Epithelial cell of proximal tubule (primary cell): ENCODE measurements at places on chromosomes 5 and 9.

- peak; percentile 37 for DNase-seq
Measured at GRCh38 chr5:115873392-115873791, 31.7 kb downstream of the AP3S1 start.

GRCh38 chr5:168897387-168898122 is 318.4 kb upstream of the PANK3 start:
- no peak for DNase-seq

DNA sequence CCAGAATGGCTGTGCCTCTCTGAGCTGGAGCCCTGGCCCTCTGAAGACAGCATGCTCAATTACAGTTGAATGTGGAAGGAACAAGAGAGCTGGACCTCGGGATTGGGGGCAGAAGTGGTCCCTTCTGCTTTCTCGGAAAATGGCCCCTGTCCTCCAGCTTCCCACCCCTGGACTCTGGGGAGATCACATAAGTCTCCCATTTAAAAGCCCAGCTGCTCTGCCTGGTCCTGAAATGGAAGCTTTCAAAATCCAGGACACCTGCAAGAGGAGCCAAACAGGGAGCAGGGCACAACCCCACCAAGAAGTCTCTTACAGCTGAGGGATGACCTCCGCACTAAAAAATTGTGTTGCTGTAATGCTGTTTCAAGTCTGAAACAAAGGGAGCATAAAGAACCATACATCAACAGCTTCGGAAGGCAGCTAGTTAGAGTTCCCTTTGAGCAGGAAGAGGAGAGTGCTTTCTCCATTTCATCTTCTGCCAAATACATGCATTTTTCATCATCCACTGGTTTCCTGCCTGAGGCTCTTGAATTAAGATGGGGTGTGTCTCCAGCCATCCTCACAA is 48.2 kb downstream of the TGFBI start:
- DNase-seq: no peak

GRCh38 chr9:119941091-119941490 is 571.9 kb upstream of the BRINP1 start:
- no peak for DNase-seq

- DNase-seq: no peak
Measured at GRCh38 chr5:79021753-79022152, 36.6 kb upstream of the ARSB start.

GRCh38 chr5:151141535-151141934 is 16.0 kb downstream of the ANXA6 start:
- no peak for DNase-seq

DNA sequence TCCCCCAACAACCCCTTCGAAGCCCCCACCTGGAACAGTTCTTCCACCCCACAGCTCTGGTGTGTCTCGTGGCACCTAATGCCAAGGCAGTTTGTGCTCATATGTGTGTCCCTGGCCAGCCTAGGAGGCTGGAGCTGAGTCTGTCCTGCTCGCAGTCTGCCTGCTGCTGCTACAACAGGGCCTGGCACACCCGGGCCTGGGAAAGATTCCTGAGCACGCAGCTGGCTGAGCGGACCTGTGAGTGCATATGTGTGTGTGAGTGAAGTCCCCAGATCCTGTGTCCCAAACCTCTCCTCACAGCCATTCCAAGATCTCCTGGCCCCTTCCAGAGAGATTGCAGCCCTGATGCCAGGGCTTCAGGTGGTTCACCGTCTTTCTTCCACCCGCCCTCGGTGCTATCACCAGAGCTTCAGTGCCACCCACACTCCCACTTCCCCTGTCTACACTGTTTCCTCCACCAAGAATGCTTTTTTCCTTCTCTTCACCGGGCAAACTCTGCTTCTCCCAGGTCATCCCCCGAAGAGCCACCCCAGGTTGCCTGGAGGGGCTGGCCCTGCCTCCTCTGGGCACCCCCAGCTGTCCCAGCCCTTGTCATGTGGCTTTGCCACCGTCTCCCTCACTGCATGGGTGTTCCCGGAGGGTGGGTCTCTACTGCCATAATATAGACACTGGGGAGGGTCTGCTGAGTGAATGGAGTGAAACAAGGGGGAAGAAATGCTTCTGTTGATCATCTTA is 28.4 kb downstream of the LMX1B start:
- no peak for DNase-seq

DNA sequence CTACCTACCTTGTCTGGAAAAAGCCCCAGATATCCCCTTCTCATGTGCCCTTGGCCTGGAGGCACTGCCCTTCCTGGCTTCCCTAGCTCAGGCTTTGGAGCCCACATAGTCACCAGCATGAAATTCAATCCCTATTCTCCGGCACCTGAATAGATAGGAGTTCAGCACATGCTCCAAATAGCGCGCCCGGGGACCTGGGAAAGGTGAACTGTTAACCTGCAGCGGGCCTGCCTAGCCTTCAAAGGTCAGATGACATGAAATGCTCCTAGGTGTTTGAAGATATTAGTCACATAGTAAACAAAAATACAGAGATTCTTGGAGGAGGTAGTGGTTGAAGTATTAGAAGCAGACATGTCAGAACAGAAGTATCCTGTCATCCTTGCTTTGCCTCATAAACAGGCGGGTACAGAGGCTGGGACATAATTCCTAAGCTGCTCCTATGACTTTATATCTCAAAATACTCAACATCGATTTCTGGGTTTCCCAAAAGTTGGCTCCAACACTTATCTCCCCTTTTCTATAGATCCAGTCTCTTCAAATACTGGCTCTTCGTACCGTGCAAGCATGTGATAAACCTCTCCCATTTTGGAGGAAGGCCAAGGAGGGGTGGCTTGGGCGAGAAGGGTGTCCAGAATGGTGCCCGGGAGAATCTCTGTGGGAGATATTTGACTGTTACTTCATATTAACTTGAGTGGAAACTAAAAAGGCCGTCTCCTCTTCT is 88.0 kb upstream of the ANKH start:
- DNase-seq: no peak

DNA sequence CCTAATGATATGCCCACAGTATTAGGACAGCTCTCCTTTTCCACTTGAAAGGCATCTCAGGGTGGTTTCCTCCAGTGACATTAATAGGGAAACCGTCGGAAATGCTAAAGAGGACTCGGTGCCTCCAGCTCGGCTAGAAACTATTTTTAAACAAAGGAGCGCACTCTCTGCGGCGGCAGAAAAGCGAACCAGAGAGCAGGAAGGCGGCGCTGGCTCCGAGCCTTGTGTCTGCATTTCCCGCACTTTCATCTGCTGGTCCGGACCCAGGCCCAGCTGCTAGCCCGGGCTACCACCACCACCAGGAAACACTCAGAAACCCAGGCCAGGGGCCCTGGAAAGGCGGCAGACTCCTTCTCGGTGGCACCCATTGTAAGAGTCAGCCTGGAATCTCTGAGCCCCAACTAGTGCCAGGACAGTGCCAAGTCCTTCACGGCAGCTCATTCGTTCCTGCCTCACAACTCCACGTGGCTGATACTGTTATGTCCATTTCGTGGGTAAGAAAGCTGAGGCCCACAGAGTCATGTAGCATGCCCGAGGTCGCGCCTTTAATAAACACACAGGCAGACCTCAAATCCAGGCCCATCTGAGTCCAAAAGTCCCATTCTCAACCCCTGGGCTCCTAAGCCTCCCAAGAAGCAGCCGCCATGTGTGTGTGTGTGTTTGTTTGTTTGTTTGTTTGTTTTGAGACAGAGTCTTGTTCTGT is 73.9 kb downstream of the VAV2 start:
- DNase-seq: no peak

DNA sequence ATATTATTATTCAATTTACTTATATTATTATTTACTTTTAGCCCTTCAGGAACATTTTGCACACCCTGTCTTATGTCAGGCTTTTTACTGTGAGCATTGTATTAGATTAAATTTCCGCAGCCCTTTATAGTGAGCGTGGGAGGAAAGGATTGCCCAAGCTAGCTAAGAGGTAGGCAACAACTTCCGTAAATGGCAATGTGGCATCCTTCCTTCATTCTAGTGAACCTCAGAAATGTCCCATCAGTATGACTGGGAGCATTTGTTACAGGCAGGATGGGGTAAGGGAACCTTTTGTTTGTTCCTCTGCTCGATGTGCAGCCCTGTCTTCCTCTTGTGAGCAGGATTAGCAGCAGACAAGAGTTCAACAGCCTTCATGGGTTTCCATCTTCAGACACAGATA is 6.2 kb upstream of the CD180 start:
- no peak for DNase-seq

GRCh38 chr5:102792705-102793104 is 37.6 kb downstream of the PAM start:
- no peak for DNase-seq

DNA sequence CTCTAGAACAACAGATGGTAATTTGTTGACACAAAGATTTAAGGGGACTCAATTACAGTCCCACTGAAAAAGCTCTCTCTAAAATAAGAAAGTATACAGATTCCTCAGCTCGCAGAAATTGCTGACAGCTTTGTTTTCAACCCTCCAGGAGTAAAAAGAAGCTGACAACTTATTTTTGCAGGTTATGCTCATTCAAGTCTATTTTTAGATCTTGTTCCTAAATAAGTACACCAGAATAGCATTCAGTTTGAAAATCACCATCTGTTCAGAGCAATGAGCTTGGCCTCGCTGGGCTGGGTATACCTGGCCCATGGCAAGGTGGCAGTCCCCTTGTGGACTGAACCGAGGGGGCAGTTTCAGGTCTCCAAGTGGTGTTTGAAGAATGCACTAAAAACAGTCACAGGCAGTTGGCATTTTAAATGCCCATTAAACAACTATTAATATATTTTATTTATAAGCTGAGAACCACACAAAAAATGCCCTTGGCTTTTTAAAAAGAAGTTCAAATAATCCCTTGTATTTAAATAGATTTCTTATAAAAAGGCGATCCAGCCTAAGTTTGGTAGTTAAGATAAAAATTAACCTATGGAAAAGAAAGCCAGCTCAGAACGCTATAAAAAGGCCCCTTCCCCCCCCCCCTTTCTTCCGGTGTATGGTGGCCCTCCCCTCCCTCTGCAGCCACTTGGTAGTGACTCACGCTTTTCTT is 169.2 kb downstream of the AUH start:
- DNase-seq: no peak

- no peak for DNase-seq
Measured at GRCh38 chr5:119393201-119393691, 37.4 kb downstream of the TNFAIP8 start.
